ENCODE measurements at places on chromosomes 4 and X.

DNA sequence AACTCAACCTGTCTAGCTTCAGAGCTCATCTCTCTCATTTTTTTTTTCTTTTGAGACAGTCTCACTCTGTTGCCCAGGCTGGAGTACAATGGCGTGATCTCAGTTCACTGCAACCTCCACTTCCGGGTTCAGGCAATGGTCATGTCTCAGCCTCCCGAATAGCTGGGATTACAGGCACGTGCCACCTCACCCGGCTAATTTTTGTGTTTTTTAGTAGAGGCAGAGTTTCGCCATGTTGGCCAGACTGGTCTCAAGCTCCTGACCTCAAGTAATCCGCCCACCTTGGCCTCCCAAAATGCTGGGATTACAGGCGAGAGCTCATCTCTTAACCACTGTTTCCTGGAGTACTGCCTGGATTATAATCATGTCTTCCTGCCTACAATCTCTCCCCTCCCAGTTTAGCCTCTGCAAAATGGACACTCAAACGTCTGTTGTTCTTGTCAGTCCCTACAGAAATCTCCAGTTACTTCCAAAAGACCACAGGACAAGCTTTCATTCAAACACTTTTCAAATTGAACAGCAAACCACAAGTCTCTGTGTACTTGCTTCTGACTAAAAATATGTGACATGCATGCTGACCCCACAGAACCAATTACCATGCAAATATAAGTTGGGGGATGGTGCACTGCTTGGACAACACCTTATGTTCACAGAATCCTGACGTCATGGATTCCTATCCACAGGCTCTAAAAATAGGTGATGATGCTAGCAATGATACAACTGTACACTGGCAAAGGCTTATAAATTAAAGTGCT, 137.2 kb downstream of the SH3KBP1 start:
- no peak for DNase-seq

- no peak for DNase-seq
These were observed 17.4 kb upstream of the EIF4E start for GRCh38 chr4:98946359-98946758.

- DNase-seq: no peak
These were observed 82.7 kb downstream of the MXRA5 start for GRCh38 chrX:3263681-3264126.

DNA sequence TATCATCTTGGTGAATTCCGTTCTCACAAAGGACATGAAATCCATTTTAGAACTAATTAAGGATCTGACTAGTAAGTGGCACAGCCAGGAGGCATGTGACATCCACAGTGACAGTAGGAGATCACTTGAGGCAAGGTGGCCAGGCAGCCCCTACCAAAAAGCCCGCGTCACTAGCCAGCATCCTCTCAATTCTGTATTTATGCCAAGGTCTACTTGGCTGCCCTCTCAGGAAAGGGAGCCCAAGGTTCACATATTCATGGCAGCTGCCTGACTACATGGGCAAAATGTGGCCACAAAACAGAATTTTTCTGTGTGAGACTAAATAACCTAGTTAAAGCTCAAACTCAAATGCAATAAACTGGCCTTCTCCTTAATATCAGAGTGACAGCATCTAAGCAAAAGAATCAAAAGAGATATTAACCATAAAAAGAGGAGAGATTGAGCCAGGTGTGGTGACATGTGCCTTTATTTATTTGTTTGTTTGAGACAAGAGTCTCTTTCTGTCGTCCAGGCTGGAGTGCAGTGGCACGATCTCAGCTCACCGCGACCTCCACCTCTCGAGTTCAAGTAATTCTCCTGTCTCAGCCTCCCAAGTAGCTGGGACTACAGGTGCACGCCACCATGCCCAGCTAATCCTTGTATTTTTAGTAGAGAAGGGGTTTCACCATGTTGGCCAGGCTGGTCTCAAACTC, 51.5 kb downstream of the SLC9A7 start:
- no peak for DNase-seq

DNA sequence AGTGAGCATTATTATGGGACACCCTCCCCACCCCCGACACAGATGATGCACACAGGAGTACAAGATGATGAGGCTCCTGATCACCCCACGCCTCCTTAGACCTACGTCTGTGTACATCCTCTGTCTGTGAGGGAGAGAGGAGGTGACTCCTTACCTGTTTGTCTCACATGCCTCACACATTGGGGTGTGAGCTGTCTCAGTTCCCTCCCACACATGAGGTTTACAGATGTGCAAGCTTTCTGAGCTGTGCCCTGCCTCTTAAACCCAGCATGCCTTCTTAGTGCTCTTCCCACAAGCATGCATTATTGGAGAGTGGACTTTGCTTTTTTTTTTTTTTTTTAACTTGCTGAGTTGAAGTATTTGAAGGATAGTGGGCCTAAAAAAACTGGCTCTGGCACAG, 76.7 kb downstream of the CLCN5 start:
- no peak for DNase-seq

DNA sequence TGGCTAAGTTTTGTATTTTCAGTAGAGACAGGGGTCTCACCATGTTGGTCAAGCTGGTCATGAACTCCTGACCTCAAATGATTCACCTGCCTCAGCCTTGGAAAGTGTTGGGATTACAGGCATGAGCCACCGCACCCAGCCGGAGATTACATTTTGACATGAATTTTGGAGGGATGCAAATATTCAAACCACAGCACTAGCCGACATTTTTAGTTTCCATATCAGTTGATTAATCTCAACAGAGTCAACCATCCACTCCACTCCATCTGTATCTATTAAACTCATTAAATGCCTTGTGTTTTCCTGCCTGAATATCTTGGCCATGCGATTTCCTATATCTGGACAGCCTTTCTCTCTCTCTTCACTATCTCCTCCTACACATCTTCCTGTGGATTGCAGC, 64.1 kb upstream of the PDGFRA start:
- DNase-seq: no peak

- peak; percentile 14 for DNase-seq
These were observed 42.7 kb upstream of the CITED1 start for GRCh38 chrX:72348247-72348979.

GRCh38 chr4:113745711-113746110, 15.8 kb downstream of the CAMK2D start:
- no peak for DNase-seq

- DNase-seq: no peak
These were observed 174.3 kb downstream of the ADGRL3 start for GRCh38 chr4:61374447-61374891.

GRCh38 chr4:8038719-8039251, 99.1 kb upstream of the AFAP1 start:
- no peak for DNase-seq

- DNase-seq: no peak
These were observed 179.5 kb upstream of the FTHL17 start for GRCh38 chrX:31251336-31251735.

DNA sequence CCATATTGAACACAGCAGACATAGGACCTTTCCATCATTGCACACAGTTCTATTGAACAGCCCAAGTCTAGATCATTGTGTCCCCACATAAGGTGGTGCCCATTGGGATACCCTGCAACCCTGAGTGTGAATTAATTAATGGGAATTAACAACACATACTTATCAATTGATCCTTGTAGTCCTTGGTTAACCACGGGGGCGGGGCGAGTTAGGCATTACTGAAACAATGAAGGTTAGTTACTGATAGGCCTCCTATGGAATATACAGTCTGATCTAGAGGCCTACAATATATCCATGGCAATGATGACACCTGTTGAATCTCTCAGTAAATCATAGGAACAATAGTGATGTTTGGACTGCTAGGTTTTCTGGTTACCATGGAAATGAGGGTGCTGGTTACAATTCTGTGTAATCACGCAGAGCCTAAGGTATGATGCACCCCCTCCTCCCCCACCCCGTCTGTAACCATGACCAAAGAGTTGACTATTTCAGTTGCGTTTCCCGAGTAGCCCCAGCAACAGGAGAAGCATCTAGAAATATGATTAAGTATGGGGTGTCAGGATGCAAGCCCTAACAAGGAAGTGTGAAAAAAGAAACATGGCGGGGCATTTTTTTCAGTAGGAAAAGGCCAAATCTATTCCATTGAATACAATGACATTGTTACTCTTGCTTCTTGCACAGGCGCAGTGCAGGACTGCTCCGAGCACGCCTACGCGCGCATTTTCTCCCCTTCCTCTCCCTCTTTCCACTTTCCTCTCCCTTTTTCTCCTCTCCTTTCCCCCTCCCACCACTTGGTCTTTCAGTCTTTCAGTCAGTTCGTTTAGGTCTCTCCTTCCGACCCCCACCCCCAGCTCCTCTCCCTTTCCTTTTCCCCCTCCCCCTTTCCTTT, 677 bp upstream of the NONO start:
- peak; percentile 62 for DNase-seq

GRCh38 chrX:19225909-19226308, 103.6 kb upstream of the ADGRG2 start:
- DNase-seq: no peak

GRCh38 chr4:22676063-22676462, 16.7 kb upstream of the GBA3 start:
- DNase-seq: no peak

GRCh38 chr4:52788806-52789205, 37.6 kb upstream of the ERVMER34-1 start:
- no peak for DNase-seq

DNA sequence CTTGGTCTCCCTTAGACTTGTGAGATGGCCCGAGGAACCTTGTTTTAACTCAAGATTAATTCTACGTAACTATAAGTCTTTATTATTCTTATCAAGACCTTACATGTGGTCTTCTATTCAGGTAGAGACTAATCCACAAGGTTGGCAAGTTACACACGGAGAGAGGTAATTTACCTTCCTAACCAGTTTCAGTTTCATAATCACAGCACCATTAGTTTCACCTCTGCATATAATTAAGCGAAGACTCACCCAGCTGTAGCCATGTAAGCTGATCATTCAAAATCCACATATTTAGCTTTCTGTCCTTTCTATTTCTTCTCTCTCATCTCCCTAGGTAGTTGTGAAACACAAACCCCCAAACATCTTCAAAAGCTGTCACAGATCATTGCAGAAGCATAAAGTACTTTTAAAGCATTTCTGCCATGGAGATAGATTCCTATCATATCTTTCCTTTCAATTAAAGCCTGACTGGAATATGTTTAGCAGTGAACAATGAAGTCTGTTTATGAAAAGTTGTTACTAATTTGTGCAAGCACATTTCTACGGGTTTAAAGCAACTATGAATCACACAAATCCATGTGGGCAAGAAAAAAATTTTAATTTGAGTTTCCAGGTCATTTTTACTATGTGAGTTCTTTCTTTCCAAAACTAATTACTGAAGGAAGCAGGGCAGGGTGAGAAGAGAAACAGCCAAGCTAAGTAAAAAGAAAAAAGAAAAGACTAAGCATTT, 78.5 kb downstream of the BTC start:
- no peak for DNase-seq

DNA sequence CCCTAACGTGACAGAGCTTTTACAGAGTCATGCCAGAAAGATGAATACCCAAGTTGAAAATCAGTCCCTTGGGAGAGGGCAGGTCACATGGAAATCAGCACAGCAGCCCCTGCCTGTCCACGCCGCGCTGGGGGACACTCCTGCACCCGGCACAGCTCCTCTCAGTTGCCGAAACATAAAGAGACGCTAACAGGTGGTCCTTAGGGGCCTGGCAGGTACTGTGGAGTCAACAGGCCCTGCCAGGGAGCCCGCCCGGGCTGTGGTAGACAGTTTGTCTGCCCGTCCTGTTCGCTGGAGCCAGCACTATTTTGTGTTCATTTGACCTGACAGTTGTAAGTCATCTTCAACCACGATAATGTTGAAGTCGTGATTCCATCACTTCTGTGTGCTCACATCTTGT, 30.5 kb downstream of the NELFA start:
- no peak for DNase-seq

GRCh38 chrX:139332441-139332840, 198.1 kb upstream of the F9 start:
- DNase-seq: no peak

GRCh38 chr4:76326515-76326914, 20.0 kb downstream of the STBD1 start:
- DNase-seq: no peak

- DNase-seq: no peak
These were observed 431.5 kb upstream of the BOD1L1 start for GRCh38 chr4:14059006-14059405.

DNA sequence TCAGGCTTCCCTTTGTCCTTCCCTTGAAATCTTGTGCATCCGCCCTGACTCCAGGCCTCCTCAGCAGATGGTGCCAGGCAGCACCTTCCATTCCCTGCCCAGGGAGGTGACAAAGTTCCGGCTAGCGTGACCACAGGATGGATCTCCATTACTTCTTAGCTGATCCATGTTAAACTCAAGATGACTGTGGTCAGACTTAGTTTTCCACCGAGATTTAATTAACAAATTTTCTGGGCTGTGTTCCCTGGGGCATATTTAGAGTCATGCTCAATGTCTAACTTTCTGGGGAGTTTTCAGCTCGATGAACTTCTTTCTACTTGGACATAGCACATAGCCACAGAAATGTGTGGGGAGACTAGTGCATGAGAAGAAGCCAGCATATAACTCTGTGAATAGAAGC, 215.1 kb upstream of the SFRP2 start:
- no peak for DNase-seq

GRCh38 chr4:7634661-7635251, 200.0 kb upstream of the PSAPL1 start:
- DNase-seq: no peak

GRCh38 chrX:132004728-132005127, 18.4 kb upstream of the STK26 start:
- DNase-seq: no peak

DNA sequence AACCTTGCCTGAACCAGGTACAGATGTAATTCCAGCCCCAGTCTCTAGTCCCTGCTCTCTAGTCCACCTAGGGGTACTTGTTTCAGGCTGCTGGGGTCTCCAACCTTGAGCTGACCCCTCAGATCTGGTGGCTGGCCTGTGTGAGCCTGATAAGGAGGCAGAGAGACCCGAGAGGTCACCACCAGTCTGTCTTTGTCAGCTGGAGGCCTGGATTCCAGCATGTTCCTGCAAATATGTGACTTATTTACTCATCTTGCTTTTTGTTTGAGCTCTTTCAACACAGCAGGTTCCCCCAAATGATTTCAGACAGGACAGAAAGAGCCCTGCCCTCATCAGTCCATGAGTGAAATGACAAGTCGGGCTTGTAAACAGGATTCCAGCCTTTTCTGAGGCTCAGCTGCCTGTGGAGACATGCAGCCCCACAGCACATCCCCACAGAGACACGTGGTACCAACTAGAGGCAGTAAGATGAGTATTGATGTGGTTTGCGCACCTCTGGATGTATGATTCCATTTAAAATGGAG, 37.5 kb upstream of the STK26 start:
- DNase-seq: peak; percentile 16

DNA sequence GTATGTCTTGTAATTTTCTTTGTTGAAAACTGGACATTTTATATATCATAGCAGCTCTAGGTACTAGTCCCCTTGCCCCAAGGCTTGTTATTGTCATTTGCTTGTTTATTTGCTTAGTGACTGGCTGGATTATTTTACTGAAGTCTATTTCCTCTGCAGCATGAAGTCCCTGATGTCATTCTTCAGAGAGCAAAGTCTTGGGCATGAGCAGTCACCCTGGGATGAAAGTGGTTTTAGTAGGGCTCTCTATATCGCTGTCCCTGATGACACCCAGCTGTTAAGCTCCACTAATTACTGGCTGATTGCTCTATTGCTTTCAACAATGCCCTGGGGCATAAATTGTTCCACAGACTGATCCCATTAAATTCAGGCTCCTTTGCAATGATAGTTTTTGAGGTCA, 113.5 kb upstream of the USP9X start:
- no peak for DNase-seq

All from stimulated activated CD4-positive, alpha-beta T cell treated with anti-CD3 and anti-CD28 coated beads, Interleukin-2, amount 100 ng/mL, for 24 hours (primary cell).